ENCODE measurements at places on chromosomes 7 and 10.
A peak's percentile ranks its signal among the peaks of the same experiment; 100 is the strongest.

- DNase-seq: no peak
These were observed 120.2 kb upstream of the CTTNBP2 start for GRCh38 chr7:117993377-117994003.

DNA sequence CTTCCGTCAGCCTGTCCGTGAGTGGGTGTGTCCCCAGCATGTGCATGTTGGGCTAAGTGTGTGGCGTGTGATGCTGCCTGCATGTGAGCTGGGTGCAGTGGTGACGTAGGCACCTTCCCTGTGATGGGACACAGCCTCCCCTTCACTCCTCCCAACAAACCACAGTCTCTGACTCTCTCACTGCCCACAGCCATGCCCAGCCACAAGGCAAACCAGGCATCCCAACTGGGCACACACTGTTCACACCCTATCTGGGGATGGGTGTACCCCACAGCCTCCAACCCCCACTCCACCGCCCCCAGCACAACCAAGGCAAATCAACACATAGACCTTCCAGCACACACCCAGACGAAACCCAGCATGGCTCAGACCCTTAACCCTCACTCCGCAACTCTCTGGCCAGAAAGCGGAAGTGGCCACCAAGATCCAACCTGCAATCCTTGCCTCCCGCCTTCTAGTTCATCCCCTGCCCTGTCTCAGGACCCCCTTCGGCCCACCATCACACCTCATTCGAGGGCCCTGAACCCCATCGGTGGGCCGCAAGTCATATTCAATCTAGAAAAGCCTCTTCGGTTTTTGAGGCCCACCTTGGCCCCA lies 10.4 kb downstream of the PSD start:
- DNase-seq: no peak

GRCh38 chr7:159144758-159145489 lies at the start of gene VIPR2:
TSS of gene VIPR2 (minus strand) at chr7:159144867. CDS start at chr7:159144771, 96 bp downstream.
- no peak for DNase-seq

DNA sequence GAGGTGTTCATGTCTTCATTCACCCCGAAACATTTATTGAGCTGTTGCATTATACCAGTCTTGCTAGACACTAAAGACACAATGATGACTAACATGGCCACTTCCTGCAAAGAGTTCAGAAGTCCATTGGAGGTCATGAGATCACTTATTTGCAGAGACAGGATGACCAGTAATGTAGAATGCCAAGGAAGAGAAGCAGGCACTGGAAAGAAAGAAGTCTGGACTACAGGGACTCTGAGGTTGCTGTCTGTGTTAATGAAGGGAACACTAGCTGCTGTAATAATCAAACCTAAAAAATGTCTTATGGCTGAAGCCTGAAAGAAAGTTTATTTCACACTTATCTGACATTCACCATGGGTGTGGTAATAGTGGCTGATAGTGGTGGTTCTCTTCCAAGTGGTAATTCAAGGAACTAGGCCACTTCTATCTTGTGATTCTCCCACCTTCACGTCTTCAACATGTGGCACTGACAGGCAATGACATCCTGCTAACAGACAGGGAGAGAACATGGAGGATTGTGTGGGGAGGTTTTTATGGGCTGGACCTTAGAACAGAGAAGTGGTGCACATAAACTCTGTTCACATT lies 89.2 kb upstream of the MKLN1 start:
- no peak for DNase-seq

- no peak for DNase-seq
These were observed 133.2 kb downstream of the VPS50 start for GRCh38 chr7:93365341-93365740.

DNA sequence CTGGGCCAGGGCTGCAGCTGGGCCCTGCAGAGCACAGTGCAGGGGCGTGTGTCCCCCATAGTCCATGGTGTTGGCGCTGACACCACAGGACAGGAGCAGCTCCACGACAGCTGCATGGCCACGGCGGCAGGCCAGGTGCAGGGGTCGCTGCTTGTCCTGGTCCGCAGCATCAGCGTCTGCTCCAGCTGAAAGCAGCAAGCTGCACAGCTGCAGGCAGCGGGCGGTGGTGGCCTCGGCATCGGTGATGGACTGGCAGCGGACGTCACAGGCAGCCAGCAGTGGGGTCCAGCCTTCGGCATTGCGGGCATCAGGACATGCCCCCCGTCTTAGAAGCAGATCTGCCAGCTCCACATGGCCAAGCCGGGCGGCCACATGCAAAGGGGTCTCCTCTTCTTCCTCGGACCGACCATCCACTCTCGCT lies 6.0 kb downstream of the ASB10 start:
- no peak for DNase-seq

DNA sequence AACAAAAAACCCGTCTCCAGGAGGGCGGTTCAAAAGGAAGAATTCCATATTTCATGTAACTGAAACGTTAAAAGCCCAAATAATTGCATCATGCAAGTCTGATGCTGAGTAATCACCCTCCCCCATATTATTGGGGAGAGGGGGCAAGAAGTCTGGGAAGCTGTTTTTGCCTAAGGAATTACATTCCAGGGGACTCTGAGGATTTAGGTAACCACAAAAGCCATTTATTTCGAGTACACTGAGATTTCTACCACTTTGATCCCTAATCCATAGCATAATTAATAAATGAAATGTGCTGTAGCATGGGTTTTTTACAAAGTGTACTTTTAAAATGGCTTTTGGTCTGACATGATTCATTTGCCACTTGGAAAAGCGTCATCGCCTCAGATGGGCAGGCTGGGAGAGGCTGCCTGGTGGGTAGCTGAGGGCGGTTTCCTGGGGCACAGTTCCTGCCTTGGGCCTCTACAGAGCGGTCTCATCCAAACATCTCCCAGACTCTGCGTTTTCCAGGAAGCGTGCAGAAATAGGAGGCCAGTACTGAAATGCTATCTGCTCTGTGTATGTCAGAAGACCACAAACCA lies 106.5 kb downstream of the TCF7L2 start:
- DNase-seq: no peak

DNA sequence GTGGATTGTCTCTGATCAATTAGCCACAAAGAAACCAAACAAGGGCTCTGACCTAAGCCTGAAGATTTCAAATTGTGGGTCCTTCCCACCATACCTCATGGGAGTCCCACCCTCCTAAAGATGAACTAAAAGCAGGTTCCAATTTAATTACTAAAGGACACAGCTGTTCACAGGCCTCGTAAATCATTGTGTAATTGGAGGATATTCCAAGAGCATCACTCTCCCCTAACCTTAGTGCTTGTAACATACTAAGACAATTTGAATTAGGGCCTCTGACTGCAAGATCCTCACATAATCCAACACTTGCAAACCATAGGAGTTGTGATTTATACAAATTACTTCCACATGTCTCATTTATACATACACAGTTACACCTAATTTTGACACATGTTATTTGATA lies 44.4 kb downstream of the FOXI2 start:
- no peak for DNase-seq

DNA sequence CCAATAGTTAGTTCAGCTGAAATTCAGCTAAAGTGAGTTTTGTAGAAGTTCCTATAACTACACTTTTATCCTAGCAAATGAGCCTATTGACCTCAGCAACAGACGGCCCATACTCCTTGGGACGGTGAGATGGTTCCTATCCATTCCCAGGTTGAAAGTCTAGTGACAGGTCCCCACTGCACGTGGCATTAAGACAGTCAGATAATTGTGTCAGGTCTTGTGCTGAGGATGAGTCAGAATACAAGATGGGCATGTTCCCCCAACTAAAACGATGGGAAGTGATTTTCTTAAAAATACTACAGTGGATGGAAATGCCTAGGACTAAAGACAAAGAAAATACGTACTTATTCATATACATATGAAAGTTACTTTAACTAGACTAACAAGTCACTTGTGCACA lies 2.1 kb downstream of the CAV1 start:
- no peak for DNase-seq

GRCh38 chr7:155471718-155472117 lies 13.8 kb downstream of the EN2 start:
- no peak for DNase-seq

DNA sequence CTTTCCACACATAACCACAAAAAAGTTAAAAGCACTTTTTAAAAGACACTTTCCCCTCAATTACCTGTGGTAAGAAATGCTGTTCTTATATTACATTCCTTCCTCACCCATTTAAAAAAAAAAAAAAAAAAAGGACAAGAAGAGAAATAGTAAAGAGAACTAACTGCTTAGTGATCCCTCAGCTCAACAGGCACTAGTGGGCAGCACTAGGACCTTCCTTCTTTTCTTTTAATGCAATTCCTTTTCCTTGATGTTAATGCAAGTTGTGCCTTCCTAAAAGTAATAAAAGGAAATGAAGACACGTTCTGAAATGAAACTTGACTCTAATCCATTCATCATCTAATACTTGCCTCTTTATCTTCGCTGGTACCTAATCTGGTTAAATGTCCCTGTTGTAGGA lies 189.7 kb downstream of the TCF7L2 start:
- no peak for DNase-seq

DNA sequence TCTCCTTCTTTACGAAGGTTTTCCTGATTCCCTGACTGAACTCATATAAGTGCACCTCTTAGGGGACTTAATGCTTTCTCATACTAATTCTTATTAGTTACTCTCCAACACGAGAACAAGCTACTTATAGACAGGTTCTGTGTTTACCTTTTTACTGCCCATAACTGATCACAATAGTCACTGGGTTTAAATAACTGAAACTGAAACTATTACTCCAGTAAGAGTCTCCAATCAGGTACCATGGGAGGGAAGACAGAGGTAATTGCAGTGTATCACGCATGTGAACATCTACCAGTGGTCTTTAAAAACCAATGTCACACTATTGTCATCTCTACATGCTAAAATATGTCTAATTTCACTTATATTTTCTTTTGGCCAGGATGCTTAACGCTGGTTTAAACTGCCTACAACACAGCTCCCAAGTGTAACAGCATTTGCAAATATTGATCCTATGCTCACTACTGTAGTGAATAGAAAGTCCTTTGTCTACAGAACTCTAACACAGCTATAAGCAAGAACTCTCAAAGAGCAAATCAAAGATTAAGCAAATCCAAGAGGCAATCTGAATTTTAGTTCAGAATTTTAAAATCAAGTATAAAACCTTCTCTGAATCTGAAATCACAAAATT lies 3.6 kb downstream of the GDI2 start:
- DNase-seq: no peak

DNA sequence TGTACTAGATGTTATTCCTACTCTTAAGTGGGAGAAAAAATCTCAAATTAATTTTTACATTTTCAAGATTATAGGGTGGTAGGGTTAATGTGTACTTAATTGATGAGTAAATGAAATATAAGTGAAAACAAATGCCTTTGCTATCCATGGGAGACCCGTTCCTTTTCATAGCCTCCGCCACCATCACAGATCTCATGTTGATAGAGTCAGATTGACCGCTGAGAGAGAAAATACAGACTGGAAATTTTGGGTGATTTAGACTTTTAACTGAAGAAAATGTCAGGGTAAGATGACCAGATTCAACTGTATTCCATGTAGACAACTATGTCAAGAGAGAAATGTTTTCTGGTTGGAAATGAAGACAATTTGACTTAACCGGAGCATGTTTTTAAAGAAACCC lies 446.2 kb downstream of the AUTS2 start:
- DNase-seq: no peak

GRCh38 chr7:2196381-2197378 lies 36.1 kb downstream of the MAD1L1 start:
- DNase-seq: no peak

DNA sequence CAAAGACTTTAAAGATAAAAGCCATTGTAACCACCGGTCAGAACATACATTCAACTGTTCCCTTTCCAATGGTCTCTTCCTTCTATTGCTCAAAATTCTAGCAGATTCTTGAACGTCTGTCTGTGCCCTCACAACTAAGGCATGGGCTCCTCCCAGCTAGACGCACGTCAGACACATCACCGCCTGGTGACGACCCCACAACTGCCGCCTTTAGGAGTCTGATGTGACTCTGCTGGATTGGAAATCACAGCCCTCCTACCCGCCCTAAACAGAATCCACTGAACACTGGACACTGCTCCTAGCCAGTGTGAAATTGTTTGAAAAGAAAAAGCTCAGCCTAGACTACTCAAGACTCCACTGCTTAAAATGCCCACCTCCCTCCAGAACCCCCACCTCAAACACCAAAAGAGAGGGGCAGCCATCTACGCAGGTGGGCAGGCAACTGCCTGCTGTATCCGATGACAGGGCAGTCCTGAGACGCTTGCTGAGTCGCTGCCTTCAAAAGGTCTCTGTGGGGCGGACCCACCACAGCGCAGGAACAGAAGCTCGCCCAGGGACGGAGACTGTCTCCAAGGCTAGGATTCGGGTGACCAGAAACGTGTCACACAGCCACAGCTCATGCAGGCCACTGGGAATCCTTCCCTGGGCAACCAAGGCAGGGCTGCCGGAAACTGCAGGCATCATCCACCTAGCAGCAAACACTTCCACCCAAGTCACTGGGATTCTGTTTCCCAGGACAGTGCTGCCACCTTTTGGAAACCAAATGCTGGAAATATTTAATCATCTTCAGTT lies 34.7 kb downstream of the GSDME start:
- no peak for DNase-seq

DNA sequence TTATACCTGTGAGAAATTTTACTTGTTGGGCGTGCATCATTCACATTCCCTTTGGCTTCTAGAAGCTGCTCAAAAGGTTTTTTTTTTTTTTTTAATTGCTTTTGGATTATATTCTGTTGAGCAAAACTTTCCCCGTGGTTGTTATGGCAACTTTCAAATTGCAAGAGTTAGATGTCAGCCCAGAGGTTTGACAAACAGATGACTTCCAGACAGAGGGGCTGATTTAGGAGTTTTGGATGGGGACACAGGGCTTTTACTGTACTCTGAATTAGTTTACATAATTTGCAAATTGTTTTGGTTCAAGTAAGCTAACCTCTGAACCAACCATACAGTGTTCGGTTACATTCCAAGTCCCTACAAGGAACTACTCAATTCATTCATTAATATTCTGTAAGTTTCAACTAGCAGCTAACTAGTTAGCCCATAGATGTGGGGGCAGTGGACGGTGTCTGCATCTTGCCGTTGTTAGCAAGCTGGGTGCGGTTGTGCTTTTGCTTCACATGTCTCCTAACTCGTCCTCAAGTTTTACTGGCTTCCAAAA lies 66.4 kb upstream of the JAZF1 start:
- DNase-seq: no peak

DNA sequence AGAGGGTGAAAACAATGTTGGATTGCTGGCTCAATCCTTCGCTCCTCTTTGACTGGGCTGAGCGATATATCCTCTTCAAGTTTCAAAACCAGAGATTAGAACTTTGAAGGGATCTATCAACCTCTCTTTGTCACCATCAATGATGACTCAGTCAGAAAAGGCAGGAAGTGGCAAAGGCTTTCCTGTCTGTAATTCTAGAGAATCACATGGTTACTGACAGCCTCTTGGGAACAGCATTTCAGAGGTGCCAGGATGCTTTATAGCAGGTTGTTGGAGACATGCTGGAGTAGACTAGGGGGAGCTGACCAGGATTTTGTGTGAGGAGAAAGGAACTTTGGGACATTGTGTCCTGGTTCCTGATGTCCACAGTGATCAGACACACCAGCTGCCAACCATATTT lies 81.3 kb downstream of the PRKCQ start:
- peak; percentile 27 for DNase-seq

DNA sequence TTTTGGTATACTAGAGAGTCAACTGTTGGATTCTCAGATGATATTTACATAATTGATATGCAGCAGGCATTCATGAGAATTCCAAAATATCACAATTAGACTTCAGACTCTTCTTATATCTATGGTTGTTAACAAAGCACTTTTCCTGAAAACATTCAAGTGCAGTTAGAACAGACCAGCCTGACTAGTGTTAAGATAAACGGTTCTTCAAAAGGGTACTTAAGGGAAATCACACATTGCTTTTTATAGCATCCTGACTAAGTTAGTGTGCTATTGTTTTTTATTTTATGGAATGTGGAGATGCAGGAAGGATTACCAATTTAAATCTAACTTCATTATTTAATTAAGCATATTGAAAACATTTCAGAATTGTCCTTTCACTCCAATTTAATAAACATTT lies 405.1 kb downstream of the PLXDC2 start:
- no peak for DNase-seq
